Non-pigmented ciliary epithelial cell (primary cell): ENCODE measurements at places on chromosomes 4 and X.

DNA sequence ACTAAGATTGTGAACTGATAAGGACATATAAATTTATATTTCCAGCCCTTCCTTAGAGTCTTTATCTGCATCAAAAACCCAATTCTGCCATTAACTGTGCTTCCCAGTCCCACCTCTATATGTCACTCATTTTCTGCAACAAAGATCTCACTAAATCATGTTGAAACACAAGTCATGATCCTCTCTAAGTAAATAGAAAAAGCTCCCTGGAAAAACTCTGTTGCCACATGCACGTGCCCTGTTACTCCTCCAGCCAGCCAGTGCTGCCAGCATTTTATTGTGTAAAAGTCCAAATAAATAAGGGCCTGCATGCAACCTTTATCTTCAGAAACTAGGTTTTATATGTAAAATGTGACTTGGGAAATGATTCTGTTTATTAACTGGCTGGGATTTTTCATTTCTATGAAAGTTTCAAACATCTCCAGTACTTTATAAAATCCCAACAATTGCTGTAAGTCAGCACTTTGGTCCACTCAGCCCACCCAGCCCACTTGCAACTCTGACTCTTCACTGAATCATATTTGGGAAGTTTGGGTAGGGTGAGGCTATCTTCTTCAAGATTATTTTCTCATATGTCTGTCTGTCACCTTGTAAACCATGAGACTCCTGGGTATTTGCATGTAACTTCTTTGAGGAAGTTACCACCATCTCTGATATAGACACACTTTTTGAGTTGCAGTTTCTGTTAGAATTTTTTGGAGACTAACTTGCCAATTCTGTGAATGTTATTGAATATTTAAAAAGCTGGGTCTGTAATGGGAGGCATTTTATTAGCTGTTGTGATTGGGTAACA, 40.0 kb upstream of the SMARCA5 start:
- DNase-seq, result no peak

DNA sequence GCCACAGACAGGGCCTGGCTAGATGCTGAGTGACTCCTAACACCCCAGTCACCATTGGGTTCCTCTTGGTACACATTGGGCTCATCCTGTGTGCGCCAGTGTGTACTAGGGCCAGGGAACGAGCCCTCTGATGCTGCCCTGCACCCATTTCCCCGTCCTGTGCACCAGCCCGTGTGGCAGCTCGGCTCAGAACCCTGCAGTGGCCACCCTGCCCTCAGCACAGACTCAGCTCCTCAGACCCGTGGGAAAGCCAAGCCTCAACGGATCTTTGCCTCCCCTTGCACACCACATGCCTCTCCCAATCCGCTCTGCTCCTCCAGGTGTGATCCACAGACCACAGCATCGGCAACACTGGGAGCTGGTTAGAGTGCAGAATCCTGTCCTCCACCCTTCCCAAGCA, 38.6 kb downstream of the EVC start:
- DNase-seq, result no peak

DNA sequence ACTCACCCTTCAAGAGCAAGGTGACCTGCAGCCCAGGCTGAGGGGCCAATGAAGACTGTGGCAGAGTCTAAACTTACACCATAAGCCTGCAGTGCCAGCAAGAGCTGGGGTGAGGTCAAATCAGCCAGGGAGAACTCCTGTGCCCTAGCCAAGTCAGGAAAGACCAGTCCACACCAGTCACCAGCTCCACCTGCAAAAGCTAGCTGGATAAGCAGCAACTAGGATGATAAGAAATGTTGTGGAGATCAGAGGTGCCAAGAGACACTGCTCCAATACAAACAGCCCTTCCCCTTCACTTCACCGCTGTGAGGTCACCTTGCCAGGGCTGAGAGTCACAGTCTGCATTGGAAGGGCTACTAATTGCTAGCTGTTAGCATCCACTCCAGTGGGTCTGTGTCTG, 31.3 kb downstream of the NIPAL1 start:
- no peak for DNase-seq

GRCh38 chrX:4710618-4711433, 997.4 kb upstream of the PRKX start:
- peak; percentile 0 for DNase-seq

DNA sequence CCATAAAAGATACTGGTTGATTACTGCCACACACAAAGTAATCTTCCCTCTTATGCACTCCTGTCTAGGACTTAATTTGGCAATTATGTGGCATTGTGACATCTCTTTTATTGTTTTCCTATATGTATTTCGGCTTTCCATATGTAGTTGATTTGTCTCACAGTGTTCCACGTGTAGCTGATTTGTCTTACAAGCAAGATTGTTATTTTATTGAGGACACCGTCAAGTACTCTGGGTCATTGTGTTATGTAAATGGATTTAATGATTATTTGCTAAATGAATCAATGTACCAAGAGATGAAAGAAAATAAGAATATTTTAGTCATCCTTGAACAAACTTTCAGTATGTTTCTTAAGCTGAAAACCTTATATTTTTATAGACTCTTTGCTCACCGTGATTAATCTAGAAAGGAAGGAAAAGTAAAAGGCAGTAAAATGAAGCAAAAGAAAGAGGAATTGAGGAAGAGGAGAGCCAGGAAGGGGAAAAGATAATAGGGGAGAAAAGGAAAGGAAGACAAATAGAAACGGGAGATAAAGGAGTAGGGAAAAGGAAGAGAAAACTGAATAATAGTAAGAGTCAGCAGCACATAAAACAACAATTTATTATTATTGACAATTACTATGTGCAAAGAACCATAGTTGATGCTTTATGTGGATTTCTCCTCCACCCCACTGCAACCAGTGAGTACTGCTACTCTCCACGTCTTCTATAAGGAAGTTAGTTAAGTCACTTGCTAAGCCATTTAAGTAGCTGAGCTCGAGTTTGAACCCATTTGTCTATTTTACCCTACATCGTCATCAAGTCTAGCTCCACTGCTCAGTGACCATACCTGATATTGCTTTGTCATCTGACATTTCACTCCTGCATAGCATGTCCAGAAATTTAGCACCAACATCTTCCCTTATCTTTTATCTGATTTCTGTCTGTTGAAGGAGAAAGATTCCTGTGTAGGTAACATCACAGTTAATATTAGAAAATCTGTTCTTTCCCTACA, 336.5 kb downstream of the BMPR1B start:
- no peak for DNase-seq

GRCh38 chr4:159141193-159141592, 38.3 kb downstream of the RAPGEF2 start:
- DNase-seq, result no peak

DNA sequence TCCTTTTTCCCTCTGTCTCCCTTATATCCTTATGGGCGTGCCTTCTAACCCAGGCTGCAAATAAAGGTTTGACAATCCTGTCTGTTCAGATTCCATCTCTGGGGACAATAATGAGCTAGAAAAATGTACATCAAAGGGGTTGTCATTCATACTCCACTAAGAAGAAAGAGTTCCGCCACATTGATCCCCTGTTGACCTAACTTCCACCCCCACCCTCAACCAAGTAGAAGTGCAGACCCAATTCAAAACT, 541 bp upstream of the GABRA3 start:
- DNase-seq, result no peak

GRCh38 chr4:7698584-7698983, 241.1 kb downstream of the AFAP1 start:
- no peak for DNase-seq

- DNase-seq, result no peak
Observed at GRCh38 chrX:30085571-30085970, 129.8 kb upstream of the MAGEB2 start.

GRCh38 chr4:39900966-39901365, 76.7 kb downstream of the PDS5A start:
- no peak for DNase-seq
